ENCODE measurements at places on chromosomes 7 and 10.
A peak's percentile ranks its signal among the peaks of the same experiment; 100 is the strongest.

- no peak for DNase-seq
Observed at GRCh38 chr7:66557214-66558200, 71.2 kb upstream of the KCTD7 start.

DNA sequence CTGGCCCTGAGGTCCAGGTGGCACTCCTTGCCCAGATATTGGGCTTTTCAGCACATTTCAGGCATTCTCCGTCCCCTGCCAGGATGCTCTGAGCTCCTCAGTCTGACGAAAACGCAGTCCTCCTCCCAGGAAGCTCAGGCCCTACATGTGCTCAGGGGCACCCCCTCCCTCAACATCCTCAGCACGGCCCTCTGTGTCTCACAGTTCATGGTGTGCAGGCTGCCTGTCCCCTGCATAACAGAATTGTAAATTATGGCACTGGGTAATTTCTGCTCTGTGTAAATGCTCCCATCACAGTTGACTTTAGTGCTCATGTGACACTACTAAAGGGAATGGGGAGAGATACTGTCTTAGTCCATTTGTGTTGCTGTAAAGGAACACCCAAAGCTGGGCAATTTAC is 563.8 kb downstream of the DNAJB6 start:
- DNase-seq: no peak

GRCh38 chr7:143027683-143028082 is 751 bp upstream of the OR9A2 start:
- no peak for DNase-seq

GRCh38 chr10:30057894-30058556 is 1.4 kb downstream of the JCAD start:
- DNase-seq: no peak

DNA sequence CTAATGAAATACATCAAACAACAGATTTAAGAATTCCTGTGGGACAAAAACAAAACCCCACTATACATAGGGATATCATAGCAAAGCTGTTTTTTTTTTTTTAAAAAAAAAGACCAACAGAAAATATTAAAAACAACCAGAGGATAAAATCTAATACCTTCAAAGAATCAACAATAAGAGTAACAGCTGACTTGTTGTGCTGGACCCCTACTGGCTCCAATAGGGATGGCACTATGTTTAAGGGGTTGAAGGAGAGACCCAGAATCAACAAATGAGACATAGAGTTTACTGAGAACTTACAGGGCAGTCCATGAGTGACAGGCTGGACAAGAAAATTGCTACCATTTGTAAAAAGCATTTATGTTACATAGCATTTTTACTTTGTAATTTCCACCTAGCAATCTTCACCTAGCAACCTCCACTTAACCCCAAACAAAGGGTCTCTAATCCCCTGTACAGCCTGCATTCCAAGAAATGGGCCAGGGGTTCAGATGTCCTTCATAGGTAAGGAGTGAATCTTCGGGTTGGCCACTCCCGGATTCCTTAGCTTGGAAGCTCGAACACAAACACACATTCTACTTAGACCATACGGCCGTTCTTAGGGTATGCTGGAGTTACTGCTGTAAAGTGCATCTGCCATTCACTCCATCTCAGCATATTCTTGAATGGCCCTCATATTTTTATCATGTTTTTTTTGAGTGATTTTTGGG is 25.8 kb downstream of the ASZ1 start:
- DNase-seq: no peak

DNA sequence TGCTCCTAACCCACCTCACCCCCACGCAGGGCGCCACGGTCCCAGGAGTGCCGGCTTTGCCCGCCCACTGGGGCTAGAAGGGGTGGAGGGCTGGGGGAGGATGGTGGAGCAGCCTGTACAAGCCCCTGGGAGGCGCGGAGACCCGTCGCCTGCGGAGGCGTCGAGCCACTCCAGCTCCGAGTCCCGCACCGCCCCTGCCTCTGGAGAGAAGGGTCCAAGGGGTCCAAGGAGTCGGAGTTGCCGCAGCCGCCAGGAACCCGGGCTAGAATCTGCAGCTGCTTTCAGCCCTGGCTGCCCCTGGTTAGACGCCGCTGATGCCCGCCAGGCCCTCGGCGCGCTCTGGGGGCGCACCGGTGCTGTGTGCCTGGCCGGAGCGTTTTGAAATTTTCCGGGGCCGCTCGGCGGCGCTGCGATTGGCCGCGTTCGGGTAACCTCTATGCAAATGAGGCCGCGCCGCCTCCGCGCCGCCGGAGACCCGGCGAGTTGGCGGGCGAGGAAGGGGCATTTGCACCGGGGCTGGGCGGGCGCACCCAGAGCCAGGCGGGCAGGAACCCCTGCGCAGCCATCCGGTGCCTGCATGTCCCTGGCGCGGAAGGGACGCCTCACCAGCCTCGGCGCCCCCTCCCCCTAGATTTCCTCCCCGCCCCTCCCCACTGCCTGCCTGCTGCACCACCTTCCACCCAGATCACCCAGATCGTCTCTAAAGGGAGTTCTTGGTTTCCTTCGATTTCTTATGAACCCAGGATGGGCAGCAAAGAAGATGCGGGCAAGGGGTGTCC is at the start of gene HMX2:
HMX2 (plus strand) TSS at position 502 of the 779 bp plus-strand sequence; CDS start at position 745, 243 bp downstream.
- DNase-seq: no peak

- peak; percentile 49 for DNase-seq
Observed at GRCh38 chr7:150446288-150446938, 4.0 kb upstream of the GIMAP8 start.

DNA sequence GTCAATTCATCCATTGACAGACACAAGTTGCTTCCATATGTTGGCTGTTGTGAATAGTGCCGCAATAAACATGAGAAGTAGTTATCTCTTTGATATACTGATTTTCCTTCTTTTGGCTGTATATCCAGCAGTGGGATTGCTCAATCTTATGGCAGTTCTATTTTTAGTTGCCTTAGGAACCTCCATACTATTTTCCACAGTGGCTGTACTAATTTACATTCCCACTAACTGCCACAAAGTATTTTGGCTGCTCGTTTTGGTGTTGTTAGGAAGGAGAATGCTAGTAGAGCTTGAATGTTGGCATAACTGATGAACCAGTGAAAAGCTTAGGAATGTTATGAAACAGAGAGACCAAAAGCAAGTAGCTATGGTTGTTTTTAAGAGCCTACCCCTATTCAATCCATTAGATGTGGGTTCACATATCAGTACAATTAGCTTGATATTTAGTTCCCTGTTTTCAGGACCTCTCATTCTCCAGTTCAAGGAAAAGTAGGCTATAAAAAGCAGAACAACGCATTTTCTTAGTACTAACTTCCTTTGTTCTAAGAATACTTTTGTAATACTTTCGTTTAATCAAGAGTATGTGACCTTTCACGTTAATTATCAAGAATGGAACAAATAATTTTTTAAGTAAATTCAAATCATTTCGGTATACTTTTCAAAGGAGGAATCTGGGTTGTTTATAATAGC is 100.3 kb downstream of the FAS start:
- DNase-seq: no peak

DNA sequence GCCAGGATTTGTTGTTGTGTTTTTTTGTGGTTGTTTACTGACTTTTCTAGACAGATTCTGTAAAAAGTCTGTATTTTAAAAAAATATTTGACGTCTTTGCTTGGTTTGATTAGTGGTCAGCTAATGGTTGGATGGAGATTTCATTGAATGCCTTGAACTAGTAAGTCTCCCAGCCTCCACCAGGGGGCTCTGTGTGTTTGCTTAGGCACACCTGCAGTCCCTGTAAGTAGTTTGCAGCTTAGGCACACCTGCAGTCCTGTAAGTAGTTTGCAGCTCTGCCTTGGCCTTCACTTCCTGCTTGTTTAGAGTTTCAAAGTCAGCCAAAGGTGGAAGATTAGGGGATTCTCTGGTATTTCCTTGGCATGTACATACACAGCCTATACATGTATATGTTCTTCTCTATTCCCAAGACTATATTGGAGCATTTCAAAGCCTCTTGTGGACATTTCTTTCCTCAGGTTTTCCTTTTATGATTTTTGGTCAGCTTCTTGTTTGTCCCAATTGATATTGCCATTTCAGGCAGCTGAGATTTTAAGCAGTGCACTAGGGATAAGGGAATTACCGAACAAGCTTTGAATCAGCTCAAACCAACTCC is 101.6 kb downstream of the CCSER2 start:
- peak; percentile 10 for DNase-seq

DNA sequence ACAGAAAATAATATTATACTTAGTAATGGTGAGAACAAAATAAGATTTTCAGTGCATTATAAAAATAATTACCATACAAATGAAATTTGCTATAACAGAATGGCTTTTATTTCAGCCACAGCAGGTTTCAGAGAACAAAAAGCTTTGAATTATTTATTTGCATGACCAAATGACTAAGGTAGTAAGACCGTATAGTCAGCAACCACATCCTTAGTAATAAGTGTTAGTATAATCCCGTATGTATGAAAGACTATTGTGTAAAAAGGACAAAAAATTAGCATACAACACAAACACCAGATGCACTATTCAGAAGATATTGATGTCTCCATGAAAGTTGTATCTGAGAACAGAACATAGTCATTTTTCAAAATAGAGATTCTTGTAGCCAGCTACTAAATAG is 12.2 kb downstream of the PDZD8 start:
- no peak for DNase-seq

- DNase-seq: no peak
Observed at GRCh38 chr10:72156223-72156622, 59.6 kb upstream of the ANAPC16 start.

DNA sequence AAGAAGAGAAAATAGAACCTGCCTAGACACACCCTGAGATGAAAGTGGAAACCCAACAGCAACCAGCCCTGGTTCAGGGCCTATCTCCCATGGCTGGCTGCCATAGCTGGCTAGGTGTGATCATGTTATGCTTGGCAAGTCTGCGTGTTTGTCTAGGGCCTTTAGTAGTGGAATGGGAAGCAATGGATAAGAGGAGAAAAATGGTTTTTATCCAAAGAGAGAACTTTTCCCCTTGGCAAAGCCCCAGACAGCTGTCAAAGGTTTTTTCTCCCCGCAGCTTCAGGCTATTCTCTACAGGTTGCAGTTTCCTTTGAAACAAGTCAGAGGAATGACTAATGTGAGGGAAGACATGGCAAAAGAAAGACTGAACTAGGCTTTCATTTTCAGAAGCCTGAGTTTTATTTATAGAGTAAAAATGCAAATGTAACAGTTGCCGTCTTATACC is 161.5 kb downstream of the SEMA3D start:
- DNase-seq: no peak

DNA sequence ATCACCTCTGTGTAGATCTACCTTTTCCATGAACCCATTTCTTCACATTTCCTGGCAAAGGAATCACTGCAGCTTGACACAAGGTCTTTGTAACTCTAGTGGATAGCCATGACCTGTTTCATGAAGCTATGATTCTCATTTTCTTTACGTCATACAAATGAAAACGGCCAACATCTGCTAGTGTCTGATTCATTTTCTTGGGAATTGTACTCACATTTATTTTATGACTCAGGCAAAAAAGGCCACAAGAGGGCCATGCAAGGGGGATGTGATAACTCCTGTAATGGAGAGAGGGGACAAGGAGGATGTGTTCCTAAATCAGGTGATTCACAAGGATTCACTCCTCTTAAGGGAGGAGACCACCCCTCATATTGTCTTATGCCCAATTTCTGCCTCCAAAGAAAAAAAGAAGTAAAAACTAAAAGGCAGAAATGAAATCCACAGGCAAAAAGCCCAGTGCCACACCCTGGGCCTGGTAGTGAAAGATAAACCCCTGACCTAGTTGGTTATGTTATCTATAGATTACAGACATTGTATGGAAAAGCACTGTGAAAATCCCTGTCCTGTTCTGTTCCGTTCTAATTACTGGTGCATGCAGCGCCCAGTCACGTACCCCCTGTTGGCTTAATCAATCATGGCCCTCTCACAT is 249.9 kb downstream of the IPMK start:
- no peak for DNase-seq

DNA sequence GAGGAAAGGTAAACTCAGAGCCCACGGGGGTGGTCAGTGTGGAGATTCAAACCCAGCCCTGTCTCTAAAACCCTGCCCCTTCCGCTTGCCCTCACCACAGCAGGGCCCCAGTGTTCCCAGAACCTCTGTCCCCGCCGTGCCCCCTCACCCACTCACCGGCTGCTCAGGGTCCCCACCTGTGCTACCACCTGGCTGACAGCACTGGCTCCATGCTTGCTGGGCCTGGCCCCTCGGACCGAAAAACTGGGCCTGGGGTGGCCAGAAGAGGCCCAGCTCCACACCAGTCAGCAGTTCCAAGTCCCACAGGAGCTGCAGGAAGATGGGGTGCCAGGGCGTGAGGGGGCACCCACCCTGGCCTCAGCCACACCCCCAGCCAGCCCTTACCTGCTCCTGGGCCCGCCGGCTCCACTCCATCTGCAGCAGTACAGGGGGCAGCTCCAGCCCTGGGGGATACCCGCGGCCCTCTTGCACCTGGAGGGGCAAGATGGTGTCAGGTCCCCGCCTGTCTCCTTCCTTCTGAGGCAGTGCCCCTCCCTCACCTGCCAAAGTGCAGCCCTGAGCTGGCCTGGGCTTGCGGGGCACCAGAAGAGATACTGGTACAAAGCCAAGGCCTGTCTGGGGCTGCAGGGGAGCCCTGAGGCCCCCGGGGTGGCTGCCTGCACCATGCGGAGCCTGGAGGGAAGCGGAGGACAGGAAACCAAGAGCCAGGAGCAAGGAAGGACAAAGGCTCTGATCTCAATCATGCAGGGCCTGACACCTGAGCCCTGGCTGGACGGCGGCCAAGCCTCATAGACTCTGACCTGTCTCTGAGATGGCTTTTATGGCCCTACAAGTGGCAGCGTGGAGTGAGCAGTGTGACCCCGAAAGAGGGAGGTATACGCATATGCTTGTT is 11.7 kb downstream of the ATP6V1F start:
- peak; percentile 78 for DNase-seq

DNA sequence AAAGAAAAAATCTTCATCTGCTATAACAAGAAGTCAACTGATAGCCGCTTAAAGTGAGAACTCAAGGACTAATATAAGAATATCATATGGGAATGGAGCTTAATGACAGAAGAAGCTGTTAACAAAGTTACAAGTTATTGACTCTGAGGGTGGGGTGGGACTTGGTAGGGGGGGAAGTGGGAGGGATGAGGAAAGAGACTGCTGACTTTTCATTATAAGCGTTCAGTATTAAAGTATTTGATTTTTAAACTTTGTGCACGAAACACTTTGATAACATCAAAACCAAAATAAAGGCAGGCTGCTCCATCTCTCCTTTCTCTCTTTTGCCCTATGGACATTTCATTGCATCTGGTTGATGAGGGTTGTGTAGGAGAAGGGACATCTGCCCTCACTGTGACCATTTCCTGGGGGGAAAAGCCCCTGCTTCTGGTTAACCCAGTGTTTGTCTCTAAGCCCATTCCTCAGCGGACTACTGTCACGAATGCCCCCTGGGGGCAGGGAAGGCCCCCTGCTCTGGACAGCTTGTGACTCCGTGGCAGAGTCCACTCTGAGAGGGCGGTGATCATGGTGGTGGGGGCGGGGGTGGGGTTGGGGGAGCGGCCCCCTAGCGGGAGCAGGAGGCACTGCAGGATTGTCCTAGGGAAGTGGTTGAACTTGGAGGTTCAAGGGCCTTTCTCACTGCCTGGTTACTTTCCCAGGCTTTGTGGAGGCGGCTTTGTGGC is 17.4 kb downstream of the SLC13A4 start:
- DNase-seq: no peak

DNA sequence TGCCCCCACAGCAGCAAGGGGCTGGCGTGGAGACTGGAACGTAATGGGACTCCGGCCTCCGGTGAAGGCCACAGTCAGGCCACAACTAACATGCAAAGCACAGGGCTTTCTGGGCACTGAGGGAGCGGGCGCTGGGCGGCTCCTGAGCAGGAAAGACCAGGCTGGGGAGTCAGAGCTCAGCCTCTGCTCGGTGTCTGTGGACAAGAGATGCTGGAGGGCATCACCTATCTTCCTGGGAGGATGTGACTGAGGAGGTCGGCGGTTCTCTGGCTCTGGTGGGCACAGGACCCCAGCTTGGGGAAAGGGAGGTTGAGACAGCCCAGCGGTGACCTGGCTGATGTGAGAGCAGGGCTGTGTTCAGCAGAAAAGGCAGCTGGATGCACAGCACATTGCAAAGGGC is 11.7 kb downstream of the CNPY1 start:
- DNase-seq: no peak

Measured in DMS153 (cell line).